ENCODE measurements at places on chromosomes 1 and 21.

GRCh38 chr1:102742426-102742825 is 365.9 kb downstream of the COL11A1 start:
- no peak for DNase-seq

DNA sequence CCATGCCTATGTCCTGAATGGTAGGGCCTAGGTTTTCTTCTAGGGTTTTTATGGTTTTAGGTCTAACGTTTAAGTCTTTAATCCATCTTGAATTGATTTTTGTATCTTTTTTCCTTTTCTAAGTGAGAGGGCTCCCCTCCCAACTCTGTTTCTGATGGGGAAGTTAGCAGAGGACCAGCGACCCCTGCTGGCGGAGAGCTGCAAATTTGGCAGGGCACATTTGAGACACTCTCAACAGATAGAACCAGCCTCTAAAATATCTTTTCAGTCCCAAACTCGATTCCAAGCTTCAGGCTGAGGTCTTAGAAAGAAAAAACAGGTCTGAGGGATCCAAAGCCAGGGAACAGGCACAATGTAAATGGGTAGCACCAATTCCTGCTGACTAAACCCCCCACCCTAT is 32.5 kb downstream of the LRRC3 start:
- peak; percentile 14 for DNase-seq

DNA sequence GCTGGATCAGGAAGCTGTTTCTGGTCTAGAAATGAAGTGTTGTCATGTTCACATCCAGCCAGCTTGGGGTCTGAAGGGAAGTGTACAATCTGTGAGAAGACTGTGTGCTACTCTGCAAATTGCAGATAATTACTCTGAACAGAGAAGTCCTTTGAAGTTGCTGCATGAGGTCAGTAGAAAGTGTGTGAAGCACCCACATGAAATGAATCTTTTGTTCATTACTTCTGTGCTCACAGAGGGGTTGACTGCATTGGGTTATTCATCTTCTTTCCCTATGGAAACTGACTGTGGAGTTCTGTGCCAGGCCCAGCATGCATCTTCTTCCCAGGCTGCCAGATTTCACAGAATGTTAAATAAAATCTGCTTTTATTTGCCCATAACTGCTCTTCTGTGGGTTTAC is 47.1 kb downstream of the CTH start:
- no peak for DNase-seq

- DNase-seq, result peak; percentile 9
Observed at GRCh38 chr1:90045853-90046563, 51.1 kb downstream of the ZNF326 start.

DNA sequence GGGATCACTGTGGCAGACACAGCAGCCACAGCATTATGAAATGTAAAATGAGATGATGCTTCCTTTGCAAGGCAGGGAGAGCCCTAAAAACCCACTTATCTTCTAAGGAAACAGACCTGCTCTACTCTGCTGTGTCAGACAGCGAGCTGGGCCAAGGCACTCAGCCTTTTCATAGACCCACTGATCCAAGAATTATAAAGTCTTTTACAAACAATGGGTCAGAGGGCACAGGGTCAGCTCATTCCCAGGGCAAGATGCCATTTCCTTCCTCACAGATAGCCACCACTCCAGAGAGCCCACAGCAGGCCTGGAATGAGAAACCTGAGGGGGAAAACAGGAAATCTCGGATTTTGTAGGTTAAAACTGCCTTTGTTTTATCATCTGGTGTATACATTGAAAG is 42.9 kb downstream of the CASQ2 start:
- no peak for DNase-seq

DNA sequence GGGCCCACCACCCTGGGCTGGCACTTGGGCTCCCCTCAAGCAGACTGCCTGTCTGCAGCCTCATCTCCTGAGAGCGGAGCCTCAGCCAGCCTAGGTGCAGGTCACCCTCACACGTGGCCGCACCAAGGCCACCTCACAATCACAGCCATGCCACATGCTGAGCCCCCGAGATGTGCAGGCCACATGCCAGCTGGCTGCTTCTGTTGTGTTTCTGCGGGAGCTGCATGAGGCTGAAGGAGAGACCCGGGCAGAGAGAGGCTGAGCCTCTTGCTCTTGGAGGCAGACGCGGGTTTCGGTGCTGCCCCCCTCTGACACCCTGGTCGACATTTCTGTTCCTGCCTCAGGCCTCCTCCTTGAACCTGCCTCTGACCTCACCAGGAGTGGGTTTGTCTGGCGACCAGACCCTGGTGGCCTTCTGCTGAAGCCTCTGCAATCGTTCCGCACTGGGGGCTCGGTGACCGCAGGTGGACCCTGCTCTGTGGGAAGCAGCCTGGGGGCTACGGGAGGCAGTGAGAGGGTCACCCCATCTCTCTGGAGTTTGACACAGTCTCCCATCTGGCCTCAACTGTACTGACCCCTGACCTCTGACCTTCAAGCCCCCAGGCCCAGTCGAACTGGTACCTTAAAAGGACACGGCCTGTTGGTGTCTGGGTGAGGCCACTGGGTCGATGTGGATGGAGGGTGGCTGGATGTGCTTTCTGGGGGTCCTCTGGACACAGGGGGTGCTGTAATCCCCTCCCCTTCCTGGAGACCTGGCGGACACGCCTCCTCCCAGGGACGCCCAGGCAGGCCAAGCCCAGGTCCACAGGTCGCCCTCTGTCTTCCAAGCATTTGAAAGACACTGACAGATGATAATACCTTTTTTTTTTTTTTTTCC is 13.0 kb upstream of the C1orf174 start:
- no peak for DNase-seq

GRCh38 chr1:43522776-43523480 is 7.8 kb upstream of the PTPRF start:
- no peak for DNase-seq

DNA sequence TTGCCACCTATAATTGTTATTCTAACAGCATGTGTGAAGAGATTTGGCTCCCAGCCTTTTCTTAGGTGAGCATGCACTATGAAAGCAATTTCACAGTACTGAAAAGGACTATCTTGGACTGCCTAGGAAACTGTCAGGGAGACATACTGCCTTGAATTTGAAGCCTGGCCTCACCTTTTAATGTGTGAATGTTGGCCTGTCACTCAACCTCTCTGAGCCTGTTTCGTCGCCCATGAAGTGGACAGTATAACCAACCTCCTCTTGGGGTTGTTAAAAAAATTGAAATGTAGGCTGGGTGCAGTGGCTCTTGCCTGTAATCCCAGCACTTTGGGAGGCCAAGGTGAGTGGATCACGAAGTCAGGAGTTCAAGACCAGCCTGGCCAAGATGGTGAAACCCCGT is 20.4 kb upstream of the POU2F1 start:
- DNase-seq, result no peak

DNA sequence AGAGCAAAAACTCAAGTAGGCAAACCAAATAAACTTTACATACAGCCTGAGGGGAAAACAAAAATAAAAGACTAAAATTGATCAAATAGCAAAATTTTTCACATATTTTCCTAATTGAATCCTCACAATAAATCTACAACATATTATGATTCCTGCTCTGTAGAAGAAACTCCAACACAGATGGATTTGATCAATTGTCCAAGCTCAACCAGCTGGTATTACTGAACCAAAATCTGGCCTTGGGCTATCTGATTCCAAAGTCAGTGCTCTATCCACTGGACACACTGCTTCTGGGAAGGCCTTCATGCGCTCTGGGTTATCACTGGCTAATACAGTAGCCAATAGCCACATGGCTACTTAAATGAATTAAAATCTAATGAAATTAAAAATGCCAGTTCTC is 39.3 kb downstream of the PCNX2 start:
- peak; percentile 9 for DNase-seq

- peak; percentile 52 for DNase-seq
Observed at GRCh38 chr1:35726450-35727433, 8.1 kb upstream of the C1orf216 start.

- DNase-seq, result no peak
Observed at GRCh38 chr1:94768036-94768435, 52.1 kb upstream of the SLC44A3 start.

- no peak for DNase-seq
Observed at GRCh38 chr1:9150582-9151327, 21.9 kb upstream of the GPR157 start.

DNA sequence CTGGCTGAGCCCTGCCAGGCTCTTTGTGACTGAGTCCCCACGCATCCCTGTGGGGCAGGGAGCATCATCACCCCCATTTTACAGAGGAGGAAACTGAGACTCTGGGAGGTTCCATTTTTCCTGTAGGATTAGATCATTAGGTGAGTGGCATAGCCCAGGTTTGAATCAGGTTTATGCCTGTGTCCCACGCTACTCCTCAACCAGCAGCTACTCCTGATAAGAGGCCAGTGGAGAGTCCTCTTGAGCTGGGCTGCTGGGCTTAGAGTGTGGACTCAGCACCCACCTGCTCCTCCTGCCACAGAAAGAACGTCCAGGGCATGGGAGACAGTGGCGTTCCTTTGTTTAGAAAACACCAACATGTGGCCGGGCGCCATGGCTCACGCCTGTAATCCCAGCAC is 30.7 kb downstream of the TNFRSF1B start:
- no peak for DNase-seq

DNA sequence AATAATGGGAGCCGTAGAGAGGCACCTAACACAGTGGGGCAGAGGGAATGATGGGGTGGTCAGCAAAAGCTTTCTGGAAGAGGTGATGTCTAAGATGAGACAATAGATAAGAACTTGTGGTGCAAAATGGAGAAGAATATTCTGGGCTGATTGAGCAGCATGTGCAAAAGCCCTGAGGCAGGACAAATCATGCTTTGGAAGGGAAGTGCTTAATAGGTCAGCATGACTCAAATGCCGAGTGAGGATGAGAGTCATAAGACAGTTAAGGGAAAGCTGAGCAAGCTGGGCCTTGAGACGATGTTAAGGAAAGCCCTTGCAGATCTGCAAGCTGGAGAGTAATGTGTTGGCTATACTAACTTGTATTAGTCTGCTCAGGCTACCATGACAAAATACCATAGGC is 37.3 kb upstream of the ASB17 start:
- DNase-seq, result no peak

GRCh38 chr1:16053781-16054502 is 10.4 kb downstream of the CLCNKB start:
- no peak for DNase-seq

- DNase-seq, result no peak
Observed at GRCh38 chr1:81547261-81547911, 253.3 kb upstream of the ADGRL2 start.

GRCh38 chr1:17688217-17688810 is 66.8 kb upstream of the ACTL8 start:
- DNase-seq, result no peak

GRCh38 chr1:178932552-178932906 is 61.7 kb upstream of the ANGPTL1 start:
- no peak for DNase-seq

- no peak for DNase-seq
Observed at GRCh38 chr1:35210321-35211119, 17.6 kb upstream of the SFPQ start.

DNA sequence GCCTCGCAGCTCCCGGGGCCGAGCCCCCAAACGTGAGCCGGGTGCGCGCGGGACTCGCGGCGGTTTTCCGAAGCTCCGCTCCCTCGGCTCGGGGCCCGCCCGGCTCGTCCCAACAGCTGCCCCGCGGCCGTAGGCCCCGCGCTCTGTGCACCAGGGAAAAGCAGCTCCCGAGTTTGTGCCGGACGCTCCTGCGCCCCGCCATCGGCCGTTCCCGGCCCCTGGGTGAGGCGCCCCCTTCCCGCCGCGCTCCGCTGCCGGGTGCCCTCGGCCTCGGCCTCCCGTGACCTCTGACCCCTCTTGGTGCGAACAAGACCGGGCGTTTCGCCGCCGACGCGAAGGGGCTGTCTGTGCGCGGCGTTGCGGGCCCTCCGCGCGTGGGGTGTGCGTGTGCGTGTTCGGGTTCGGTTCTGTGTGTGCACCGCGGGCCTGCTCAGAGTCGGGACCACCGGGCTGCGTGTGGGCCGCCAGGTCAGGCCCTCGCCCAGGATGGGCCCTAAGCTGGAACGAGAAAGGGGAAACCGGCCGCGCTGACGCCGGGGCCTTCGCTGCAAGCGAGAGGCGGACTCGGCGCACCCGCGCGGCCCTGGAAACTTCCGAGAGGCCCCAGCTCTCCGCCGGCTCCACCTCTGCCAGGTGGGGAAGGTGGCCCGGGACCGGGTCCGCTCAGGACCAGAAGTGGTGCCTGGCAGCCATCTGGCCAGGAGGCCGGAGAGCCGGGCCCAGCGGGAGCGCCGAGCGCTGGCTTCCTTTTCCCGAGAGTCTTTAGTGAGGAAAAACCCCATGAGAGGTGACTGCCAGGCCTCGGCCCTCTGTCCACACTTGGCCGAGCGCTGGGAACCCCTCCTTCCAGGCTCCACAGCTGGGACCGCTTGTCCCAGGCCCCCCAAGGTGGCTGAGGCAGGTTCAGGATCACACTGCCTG is 1.9 kb downstream of the PRDM16 start:
- DNase-seq, result no peak

- DNase-seq, result no peak
Observed at GRCh38 chr1:33442141-33442540, 11.2 kb upstream of the PHC2 start.

DNA sequence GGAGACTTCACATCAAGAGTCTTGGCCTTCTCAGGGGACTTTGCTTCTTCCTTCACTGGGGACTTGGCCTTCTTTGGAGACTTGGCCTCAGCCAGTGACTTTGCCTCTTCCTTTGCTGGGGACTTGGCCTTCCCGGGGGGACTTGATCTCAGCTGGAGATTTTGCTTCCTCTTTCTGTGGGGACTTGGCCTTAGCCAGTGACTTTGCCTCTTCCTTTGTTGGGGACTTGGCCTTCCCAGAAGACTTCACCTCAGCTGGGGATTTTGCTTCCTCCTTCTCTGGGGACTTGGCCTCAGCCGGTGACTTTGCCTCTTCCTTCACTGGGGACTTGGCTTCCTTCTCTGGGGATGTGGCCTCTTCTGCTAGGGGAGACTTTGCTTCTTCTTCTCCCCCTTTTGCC is 13.5 kb upstream of the CD2 start:
- no peak for DNase-seq

GRCh38 chr1:158019171-158019868 is 25.9 kb downstream of the KIRREL1 start:
- peak; percentile 80 for DNase-seq

GRCh38 chr1:174134003-174134659 is 25.2 kb upstream of the RABGAP1L start:
- no peak for DNase-seq
